ENCODE measurements at places on chromosomes 5 and 9. TPM values are rescaled to one million over a fixed set of nuclear protein-coding genes. Genes with fewer than 3 reads are reported as not detected.

GRCh38 chr9:114861922-114862605 is 56.2 kb upstream of the TNFSF15 start:
- peak; percentile 6 for DNase-seq

DNA sequence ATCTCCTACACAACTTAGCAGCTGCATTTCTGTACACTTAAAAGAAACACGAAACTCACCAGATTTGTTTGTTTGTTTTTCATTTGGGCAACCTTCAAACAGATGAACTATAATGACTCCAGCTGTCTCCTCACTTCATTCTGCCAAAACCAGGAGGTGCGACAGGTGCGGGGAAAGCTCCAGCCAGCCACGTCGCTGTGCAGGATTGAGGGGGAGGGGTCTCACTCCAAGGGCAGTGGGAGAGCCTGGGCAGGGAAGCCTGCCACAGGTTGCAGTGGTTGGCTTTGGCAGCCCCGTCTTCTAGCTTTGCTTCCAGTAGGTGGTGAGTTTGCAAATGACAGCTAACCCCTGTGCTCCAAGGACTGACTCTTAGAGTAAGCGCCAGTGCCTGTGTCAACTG is 215.8 kb downstream of the CEMIP2 start:
- DNase-seq = no peak

DNA sequence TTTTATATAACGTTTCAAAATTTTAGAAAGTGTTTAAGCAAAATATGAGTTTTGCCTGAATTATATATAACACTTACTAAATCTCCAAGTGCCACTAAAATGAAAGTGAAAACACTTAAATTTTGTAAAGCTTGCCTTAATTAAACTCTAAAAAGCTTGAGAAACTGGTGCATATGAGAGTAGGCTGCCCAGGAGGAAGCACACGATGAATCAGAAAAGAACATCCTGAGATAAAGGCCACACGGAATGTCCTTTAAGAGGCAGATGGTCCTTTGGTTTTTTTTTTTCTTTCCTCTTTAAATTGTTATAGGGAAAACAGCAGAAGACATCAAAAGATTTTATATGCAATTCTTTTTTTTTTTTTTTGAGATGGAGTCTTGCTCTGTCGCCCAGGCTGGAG is 60.3 kb downstream of the HABP4 start:
- no peak for DNase-seq

PCDHB12 gene
- total RNA-seq = not detected

CTXN3 gene
- total RNA-seq = not detected

DNA sequence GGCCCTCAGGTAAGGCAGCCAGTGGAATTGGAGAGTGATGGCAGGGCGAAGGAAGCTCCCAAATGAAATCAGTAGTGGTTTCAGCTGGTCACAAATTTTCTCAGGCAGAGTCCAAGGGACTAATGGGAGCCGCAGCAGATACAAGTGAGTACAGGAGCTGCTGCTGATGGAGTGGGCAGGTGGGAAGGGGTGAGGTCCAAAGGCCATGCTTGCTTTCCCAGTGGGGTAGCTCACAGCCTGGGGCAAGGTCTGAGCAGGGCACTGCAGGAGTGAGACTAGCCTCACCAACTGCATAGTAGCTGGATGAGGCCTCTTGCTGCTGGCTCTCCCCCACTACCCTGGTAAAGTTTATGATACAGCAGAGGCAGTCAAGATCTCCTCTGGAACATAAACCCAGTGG is 38.2 kb downstream of the MTAP start:
- DNase-seq = no peak

GRCh38 chr5:118302786-118303185 is 685.6 kb downstream of the DTWD2 start:
- no peak for DNase-seq

DNA sequence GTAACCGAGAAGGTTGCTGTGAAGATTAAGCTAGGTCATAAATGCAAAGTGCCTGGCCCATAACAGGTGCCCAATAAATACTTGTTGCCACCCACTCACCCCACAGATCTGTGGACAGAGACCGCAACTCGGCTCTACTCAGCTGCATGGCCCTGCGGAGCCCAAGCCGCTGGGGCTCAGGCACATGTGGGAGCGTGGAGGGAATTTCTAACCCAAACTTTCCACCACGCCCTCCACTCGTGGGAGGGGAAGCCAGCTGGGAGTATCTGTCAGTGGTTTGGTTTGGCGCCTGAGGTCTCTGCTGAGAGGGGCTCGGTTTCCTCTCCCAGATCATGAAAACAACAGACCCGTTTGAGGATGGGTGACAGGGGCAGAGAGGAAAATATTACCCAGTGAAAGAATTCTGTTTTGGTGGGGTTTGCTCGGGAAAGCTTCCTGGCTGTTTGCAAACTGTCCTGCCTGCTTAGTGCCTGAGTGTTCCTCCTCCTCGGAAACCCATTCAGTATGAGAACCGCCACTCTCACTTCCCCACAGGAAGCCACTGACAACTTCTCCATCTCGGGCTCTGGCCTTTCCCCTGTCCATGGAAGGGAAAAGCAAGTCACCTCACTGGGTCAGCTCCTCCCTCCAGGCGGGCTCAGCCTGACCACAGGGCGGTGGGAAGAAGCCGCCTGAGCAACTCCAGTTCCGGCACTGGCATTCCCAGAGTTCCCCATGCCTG is 60.1 kb downstream of the RGS3 start:
- peak; percentile 51 for DNase-seq

DNA sequence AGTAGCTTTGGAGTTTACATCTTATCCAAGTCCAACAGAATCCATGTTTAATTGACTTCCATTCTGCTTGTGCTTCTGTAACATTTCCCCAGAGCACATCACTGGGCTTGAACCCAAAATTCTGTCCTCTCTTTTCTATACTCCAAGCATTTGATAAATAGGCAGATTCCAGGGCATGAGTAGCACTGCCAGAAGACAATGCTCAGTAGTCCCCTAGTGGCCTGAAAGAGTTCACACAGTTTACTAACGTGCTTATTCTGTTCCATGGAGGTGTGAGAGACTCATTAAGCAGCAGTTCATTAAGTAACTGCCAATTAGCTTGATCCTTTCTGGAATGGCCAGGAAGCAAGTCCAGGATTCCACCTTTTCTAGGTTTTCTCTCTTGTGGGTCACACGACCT is 9.4 kb upstream of the GABRA6 start:
- DNase-seq = no peak

DNA sequence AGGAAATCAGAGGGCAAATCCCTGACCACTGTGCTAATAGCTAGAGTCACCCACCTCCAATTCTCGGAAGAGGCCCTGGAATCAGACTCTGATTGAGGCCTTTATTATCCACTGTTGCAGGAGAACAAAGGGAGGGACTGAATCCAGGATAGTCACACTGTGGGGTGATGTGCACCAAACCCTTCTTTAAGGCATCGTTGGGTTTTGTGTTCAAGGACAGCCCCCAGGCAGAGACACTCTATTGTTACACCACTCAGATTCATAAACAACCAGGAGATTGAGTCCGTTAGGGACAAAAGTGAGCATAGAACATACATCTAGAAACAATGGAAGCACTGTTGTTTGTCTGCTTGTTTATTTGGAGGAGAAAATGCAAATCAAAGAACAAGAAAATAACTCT is 124.6 kb upstream of the TBCA start:
- no peak for DNase-seq

GRCh38 chr9:135146766-135147473 is 59.5 kb downstream of the OLFM1 start:
- no peak for DNase-seq

SLIT3 gene
- total RNA-seq = not detected

PCDHB1 gene
- total RNA-seq = not detected

PKD2L2 gene
- total RNA-seq = 0.63 TPM

PCDHGA8 gene
- 1.3 TPM for total RNA-seq

APBB3 gene
- 73.9 TPM for total RNA-seq

CCIN gene
- total RNA-seq = not detected

PLPP7 gene
- total RNA-seq = 2.9 TPM

SHOC1 gene
- total RNA-seq = not detected

Data from B cell (primary cell).